ENCODE measurements at places on chromosomes 6 and 20.
A peak's percentile ranks its signal among the peaks of the same experiment; 100 is the strongest.

DNA sequence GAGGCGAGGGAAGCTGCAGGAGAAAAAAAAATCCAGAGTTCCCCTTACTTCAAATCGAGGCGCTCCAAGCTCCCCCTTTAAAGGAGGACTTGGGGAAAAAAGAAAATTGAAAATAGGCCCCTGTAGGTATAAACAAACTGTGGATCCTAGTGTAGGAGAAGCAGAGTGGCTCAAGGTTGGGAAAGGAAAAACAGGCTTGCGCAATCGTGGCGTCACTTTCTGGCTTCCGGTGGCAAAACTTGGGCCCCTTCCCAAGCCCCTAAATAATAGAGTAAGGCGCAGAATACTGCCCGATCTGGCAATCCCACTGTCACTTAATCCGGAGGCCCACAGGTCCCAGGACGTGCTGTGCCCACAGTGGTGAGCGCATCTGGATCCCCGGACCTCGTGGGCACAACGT lies 8.0 kb downstream of the PAX1 start:
- no peak for DNase-seq

GRCh38 chr20:25136643-25137559 lies 55.0 kb upstream of the VSX1 start:
- peak; percentile 41 for DNase-seq

- DNase-seq, result no peak
These were observed 21.6 kb downstream of the CNKSR3 start for GRCh38 chr6:154488802-154489437.

DNA sequence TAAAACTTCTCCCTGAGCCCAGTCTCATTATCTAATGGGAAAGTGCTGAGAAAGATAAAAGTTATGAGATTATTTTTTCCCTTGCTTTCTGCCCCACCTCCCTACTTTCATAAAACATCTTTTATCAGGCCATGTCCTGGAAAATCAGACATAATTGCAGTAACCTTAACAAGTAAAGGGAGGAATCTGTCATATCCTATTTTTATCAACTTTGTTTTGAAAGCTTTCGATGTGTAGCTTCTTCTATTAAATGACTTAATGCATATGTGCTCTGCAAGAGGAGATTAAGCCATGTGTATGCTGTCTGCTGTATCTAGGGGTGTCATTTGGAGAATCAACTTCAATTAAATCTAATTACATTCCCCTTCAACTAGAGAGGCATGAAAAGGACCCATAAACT lies 408.9 kb downstream of the CBLN4 start:
- no peak for DNase-seq

GRCh38 chr20:47991875-47992488 lies 206.7 kb upstream of the SULF2 start:
- DNase-seq, result no peak

- no peak for DNase-seq
These were observed 179.4 kb downstream of the NRN1 start for GRCh38 chr6:5827056-5827904.

DNA sequence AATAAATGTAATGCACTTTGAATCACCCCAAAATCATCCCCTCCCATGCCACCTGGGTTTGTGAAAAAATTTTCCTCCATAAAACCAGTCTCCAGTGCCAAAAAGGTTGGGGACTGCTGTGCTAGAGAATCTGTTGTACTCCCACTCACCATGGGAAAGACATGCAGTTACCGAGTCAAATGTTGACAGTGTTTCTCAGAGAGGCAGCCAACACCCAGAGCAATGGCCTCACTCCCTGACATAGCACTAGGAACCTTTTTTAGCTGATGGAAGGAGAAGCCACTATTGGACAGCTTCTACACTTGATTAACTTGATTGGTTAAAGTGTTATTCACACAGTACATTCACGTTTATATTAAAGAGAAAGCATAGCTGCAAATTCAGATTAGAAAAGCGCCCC lies 59.8 kb upstream of the MANEA start:
- no peak for DNase-seq

- no peak for DNase-seq
These were observed 20.3 kb downstream of the CCDC170 start for GRCh38 chr6:151514000-151514730.

DNA sequence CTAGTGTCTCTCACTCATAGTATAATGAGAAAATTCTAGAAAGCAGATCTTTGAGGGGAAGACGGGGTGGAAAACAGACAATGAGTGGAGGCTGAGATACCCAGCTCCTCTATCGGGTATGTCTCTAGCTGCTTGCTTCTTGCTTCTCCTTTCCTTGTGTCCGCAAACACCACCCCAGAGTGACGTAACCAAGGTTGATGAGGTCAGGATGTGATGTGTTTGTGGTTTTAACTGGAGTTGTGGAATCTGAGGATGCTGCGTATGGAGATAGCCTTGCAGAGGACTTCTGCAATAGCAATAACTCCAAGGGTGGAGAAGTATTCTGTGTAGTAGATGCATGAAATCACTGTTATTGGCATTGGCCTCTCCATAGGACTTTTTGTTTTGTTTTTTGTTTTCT lies 132.7 kb upstream of the IFNGR1 start:
- no peak for DNase-seq

DNA sequence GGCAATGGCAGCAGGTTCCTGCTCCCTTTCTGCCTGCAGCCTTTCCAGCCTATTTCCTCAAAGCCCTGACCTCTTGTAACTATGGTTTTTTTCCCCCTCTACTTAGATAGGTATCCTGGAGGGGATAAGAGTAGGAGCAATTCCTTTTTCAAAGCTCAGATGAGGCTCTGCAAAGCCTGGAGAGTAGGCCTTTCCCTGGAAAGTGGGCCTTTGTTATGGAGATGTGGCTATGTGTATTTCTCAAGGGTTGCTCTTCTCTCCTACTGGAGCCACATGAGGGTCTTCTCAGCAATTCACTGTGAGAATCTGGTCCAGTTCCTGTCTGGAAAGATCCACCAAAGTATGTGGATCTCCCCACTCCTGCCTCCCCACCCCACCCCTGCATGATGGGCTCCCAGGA lies 96.0 kb downstream of the DTD1 start:
- no peak for DNase-seq

DNA sequence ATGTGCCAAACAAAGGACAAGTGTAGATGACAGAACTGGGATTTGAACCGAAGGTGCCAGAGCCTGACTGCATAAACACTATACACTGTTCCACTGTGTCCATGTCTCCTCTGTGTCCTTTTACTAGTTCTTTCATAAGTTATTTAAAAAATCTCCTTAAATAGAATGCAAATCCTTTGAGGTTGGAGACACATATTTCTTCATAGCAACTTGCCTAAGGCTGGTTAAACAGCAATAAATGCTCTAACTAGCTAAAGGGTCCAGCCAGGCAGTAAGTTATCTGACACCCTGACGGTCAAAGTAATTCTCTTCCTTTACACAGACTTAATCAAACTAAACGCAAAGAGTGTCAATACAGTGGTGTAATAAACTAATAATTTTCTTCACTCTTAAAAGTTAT lies 76.2 kb upstream of the TRAF3IP2 start:
- no peak for DNase-seq

GRCh38 chr6:71502956-71503355 lies 214.3 kb downstream of the OGFRL1 start:
- DNase-seq, result no peak

GRCh38 chr20:23151008-23151703 lies 65.0 kb upstream of the CD93 start:
- DNase-seq, result no peak

DNA sequence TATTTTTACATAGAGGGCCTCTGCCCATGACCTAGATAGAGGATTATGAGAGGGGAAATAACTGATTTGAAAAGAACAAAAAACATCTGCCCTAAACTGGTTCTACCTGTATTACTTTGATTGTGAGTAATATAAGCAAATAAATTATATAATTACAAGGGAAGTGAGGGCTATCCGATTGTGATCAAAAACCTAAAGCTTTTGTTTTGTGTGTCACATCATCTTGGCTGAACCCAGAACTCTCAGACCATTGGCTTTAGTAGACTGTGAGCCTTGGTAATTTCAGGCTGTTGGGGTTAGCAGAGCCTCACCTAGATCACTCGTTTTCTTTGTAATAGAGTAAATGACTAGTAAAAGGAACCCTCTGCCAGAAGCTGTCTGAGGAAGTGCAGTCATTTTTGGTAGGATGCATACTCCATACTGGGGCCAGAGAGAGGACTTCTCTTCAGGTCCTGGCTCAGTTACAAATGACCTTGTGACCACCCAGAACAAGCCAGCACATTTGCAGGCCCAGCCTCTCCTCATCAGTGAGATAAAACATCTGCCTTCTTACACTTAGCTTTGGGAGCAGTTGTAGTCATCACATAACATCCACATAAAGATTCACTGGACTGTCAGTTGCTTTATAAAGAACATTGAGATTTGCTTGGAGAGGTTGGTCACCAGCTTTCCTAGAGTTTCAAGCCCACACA lies 13.5 kb downstream of the STK35 start:
- DNase-seq, result no peak

- DNase-seq, result no peak
These were observed 102.9 kb downstream of the CTNNBL1 start for GRCh38 chr20:37796733-37797132.

DNA sequence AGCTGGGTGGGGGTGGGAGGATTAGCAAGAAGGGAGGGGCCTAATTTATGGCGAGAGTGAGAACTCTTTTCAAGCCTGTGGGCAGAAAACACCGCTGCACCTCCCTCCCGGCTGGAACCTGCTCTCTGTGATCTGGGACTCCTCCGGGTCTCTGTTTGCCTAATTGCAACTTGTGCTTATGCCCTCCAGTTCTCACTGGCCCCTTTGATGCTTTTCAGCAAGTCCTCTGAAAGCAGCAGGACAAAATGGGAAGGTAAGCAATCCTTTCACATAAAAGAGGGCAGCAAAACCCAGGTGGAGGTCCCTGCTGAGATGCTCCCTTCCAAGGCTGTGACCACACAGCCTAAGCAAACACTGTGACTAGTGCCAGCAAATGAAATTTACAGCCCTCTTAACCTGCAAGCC lies 523.0 kb upstream of the FLRT3 start:
- DNase-seq, result no peak

DNA sequence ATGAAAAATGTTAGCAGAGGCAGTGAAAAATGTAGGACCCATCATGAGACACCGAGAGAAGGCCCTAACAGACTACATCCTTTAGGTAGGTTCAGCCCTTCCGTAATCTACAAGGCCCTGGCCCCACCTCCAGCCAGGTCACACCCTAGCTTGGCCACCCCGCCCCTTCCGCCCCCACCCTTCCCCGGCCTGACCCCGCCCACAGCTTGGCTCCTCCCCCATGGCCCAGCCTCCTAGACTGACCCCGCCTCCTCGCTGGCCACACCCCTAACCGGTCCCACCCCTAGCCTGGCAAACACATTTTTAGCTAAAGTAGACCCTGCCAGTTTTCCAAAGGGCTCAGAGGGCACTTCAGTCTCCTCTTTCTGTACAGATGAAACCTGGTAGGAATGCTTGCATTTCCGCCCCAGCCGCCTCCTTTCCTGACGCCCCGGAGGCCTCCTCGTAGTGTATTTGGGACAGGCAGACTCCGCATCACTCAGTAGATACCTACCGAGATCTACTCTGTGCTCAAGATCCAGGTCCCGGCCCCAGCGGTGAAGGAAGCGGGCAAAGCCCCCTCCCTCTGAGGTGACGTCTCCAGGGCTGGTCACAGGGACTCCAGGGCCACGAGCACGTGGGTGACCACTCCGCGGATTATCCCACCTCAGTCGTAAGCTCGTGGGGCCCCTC lies 443.5 kb downstream of the PREX1 start:
- DNase-seq, result no peak

- DNase-seq, result no peak
These were observed 87.5 kb downstream of the CRYBG1 start for GRCh38 chr6:106448000-106448426.

DNA sequence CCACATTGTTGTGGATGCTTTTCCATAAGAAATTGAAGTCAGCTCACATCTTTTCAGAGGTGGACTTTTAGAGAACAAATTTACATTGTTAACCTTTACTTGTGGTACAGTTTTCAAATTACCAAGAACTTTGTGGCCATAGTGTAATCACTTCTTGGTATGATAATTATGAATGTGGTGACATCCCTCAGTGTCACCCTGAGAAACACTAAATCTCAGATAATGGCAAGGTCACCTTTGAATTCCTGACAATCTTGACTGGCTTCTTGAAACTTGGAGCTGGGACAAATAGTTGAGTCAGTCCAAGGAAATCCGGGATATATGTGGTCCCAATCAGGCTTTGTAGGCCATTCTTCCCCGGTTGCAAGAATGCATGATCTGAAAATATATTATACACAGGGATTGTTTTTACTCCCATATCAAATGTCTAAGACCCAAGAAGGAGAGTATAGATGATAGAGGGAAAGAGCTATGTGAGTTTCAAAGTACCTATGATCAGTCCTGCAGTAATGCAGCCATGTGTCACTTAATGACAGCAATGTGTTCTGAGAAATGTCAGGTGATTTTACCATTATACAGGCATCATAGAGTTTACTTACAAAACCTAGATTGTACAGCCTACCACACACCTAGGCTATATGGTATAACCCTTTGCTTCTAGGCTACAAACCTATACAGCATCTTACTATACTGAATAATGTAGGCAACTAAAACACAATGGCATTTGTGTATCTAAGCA lies 120.8 kb upstream of the MTHFD1L start:
- no peak for DNase-seq

DNA sequence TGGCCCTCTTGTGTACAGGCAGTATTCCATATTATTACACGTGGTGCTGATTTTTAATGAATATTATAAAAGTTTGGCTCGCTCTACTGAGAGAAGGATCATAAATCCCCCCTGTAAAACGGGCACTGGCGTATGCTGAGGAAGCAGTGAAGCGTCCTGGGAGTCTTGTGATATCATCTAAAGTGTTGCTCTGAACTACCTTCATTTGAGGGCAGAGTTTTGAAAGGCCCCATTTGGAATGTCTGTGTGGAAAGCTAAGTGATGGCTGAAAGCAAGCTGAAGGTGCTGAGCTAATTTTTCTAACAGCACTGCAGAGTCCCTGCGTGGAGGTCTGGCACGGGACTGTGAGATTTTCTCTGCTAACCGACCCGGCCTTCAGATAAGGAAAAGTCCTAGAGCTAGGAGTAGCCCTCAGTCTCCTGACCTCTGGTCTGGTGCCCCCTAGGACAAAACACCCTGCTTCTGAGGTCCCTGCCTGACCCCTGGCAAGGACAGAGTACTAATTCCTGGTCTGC lies 1.3 kb upstream of the BACH2 start:
- no peak for DNase-seq

DNA sequence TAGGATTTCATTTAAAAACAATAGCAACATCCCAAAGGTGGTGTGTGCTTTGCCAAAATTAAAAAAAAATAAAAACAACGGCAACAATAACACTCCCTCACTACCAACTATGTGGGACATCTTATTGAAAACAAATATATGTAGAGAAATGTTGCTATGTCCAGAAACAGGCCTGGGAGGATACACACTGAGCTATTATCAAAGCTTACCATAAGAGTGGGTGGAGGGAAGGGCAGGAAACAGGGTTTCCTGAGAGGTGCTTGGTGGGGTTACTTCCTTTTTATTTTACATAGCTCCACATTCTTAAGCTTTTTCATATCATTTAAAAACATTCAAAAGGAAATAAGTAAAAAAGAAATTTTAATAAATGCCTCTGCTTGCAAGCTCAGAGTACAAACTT lies 150.0 kb upstream of the RIPOR2 start:
- DNase-seq, result no peak

GRCh38 chr6:116444092-116444491 lies 17.1 kb upstream of the CALHM6 start:
- DNase-seq, result peak; percentile 21

GRCh38 chr20:13984211-13984610 lies 6.2 kb downstream of the SEL1L2 start:
- no peak for DNase-seq

All from amniotic stem cell (primary cell).